Eye (tissue), 1 donor: ENCODE measurements at places on chromosomes 16 and 17.

GRCh38 chr16:86138121-86139085 is 239.4 kb downstream of the IRF8 start:
- peak; percentile 18 for DNase-seq

GRCh38 chr16:2160915-2161551 is 5.5 kb downstream of the TRAF7 start:
- DNase-seq: peak; percentile 54

DNA sequence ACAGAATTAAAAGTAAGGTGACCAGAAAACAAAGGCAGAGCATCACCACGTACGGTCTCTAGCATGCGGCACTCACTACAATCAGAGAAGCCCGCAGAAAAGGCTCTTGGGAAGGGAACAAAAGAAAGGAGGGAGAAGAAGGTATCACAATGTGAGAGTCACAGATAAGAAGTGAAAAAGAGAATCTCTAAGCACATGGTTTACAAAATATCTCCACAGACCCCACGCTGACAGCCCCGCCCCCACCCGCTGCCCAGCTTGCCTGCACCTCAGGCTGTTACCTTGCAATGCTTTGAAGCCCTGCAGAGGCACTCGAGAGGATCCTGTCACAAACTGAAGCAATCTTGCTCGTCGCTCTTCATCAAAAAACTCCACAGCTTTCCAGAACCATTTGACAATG is 40.5 kb downstream of the CEP95 start:
- DNase-seq: no peak

GRCh38 chr16:5034167-5034523 is 410 bp upstream of the NAGPA start:
- no peak for DNase-seq

- DNase-seq: no peak
These were observed 152.0 kb downstream of the HS3ST3B1 start for GRCh38 chr17:14452856-14453255.

- DNase-seq: no peak
These were observed 36.5 kb downstream of the DHX38 start for GRCh38 chr16:72129976-72130656.

GRCh38 chr16:19393226-19394111 is 24.2 kb upstream of the TMC5 start:
- DNase-seq: peak; percentile 68

DNA sequence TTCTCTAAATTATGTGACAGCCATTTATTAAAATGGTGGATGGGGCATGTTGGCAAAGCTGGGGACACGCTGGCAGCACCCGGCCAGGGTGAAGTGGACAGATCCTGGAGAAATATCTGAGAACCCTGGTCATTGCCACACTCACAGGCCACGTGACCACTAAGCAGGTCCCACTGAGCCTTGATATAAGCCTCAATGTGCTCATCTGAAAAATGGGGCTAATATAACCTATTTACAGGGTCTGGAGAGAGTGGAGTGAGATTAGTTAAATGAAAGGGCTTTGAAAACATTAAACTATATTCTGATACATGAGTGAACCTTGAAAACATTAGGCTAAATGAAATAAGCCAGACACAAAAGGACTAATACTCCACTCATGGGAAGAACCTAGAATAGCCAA is 108.9 kb downstream of the RBFOX3 start:
- DNase-seq: no peak

DNA sequence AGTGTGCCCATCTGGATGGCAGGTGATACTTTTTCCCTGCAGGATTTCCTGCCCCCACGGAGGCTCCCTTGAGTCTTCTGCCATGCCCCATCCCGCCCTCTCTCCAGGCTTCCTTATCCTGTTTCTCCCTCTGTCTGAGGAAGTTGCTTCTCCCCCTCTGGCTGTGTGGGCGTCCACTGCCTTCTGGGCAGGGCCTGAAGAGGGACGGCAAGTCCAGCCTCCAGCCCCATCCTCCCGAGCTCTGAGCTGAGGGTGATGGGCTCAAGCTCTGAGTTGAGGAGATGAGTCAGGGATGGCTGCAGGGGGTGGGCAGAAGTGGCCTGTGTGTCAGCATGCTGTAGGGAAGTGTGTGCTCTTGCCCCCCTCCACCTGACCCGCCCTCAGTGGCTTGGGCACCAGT is 14.2 kb upstream of the RAP1GAP2 start:
- DNase-seq: no peak

DNA sequence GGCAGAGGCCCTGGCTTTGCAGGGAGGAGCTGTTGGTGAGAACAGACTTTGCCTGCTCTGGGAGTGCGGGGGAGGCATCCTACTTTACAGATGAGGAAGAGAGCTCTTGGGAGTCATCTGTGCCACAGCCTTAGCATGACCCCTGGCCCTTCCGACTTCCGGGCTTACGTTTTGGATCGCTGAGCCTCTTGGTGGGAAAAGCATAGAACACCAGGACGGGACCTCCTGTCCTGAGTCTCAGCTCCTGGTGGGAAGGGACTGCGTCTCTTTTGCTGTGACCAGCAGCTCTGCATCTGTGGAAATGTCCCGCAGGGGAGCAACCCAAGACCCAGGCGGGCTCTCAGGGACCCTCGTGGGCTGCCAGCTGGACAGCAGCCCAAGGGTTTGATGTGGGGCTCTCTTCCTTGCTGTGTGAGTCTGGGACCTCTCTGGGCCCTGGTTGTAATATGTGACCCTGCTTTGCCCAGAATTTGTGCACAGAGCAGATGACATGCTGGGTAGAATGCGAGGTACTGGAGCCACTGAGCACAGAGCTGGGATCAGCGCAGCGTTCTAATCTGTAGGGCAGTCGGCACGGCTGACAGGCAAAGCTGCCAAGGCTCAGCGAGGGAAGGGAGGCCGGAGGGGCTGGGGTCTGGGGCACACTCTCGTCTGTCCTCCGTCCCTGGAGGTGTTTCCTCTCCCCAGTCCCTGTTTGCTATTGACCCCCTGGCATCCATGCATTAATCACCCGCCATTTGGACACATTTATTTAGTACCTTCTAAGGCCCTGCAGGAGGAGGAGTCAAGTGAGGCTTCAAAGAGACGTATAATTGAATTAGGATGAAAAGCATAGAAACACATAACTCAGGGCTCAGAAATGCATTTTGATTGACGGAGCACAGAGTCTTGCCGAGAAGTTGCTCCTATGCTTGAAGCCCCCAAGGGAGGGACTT is 64.0 kb downstream of the NT5M start:
- DNase-seq: no peak

GRCh38 chr16:85525420-85526184 is 87.5 kb upstream of the GSE1 start:
- DNase-seq: no peak

DNA sequence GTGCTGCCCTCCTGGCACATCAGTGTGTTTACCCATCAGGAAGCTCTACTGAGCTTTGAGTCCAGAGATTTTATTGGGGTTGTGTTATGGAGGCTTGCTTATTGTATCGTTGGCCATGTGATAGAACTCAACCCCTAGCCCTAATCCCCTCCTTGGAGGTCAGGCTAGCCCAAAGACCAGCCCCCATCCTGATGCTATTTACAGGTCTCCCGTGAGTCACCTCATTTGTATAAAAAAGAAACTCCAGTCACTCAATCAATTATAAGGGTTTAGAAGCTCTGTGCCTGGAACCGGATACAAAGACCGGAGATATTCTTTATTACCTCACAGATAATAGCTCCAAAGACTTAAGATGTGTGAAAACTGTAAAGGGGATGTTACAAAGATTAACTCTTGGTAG is 405.9 kb downstream of the CNTNAP4 start:
- DNase-seq: no peak
